ENCODE measurements at places on chromosomes 5 and 9.

GRCh38 chr5:124512952-124513632 is 233.3 kb downstream of the ZNF608 start:
- DNase-seq: no peak

GRCh38 chr5:147760086-147760875 is 22.2 kb downstream of the JAKMIP2 start:
- no peak for DNase-seq

GRCh38 chr9:93996863-93997262 is 41.7 kb upstream of the BARX1 start:
- no peak for DNase-seq

DNA sequence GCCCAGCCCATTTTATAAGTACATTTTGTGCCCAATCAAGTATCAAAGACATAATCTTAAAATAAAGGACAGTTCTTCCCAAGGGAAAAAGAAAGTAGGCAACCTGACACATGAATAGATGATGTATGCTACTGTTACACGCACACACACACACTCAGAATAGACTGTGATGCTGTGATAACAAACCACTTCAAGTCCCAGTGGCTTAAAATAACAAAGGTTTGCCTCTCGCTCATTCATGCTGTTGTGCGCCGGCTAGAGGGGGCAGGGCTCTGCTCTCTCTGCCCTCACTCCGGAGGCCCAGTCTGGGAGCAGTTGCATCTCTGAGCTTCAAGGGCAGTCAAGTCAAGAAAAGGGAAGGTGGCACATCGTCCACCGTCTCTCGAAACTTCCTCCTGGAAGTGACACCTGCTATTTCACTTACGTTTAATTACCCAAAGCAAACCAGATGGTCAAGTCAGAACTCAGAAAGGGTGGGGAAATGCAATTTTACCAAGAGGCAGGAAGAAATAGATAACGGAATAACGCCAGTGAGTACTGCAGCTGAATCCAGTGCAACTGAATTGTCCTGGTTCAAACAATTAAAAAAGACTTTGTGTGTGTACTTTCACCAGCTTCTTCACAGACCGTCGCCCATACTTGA is 43.3 kb downstream of the ANKRD33B start:
- no peak for DNase-seq

- DNase-seq: no peak
Measured at GRCh38 chr5:106454050-106454449, 1216.7 kb downstream of the EFNA5 start.

DNA sequence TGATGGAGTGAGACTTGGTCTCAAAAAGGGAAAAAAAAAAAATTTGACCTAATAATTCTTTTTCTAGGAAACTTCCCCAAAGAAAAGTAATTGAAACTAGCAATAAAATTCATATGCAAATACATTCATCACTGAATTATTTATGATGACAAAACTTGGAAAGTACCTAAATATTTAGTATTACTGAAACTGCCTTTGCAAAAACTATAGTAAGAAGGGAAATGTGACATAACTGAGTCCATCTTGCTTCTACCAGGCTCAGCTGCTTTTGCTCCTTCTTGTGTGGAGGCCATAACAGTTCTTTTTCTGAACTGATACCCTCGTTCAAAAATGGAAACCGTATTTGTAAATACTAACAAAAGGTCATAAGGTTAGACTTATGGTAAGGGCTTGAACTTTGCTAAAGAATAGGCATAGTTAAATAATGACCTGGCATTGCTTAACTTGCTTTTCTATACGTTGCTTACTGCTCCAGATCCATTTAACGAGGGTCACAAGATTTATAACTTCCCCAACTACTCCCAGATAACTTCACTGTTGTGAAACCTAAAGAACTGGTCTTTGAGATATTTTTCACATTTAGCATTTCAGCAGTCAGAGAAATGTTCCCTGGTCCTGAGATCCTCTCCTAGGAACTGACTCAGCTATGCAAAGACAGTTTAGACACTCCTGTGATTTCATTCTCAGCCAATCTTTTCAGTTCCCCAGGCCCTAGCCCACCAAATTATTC is 68.4 kb downstream of the CFAP95 start:
- no peak for DNase-seq

- DNase-seq: no peak
Measured at GRCh38 chr5:32100691-32101302, 73.3 kb downstream of the GOLPH3 start.

Data from right lobe of liver (tissue), 6 donors.